ENCODE measurements at places on chromosomes 7 and 10.

GRCh38 chr10:118153287-118153686 lies 106.5 kb upstream of the RAB11FIP2 start:
- no peak for DNase-seq

- no peak for DNase-seq
Observed at GRCh38 chr10:124557648-124558338, 96.2 kb downstream of the LHPP start.

DNA sequence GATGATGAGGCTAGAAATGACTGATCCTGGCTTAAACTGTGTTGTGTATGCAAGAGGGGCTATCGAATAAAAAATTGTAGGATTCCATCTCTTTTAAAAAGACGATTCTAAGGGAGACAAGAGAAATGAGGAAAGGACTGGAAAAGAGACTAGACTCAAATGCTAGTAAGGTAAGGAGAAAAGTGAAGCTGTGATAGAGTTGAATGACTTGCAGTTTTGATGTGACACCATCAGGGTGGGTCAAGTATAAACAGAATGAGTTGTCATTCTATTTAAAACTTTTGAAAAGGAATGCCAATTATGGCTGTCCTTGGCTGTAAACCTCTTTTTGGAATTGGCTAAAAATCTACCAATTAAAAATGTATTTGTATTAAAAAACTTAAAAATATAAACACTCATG lies 184.5 kb upstream of the PHF14 start:
- DNase-seq, result no peak

DNA sequence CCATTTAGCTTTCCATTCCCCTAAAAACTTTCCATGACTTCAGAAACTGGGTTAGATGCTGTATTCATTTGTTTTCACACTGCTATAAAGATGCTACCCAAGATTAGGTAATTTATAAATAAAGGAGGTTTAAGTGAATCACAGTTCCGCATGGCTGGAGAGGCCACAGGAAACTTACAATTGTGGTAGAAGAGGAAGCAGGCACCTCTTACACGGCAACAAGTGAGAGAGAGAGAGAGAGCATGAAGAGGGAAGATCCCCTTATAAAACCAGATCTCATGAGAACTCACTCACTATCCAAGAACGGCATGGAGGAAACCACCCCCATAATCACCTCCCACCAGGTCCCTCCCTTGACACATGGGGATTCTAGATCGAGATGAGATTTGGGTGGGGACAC lies 336.8 kb downstream of the TFEC start:
- DNase-seq, result no peak

- DNase-seq, result no peak
Observed at GRCh38 chr7:151133986-151134742, 33.3 kb downstream of the GBX1 start.
